WTC11 (cell line): ENCODE measurements at places on chromosomes 3 and 15. TPM values are rescaled to one million over a fixed set of nuclear protein-coding genes. Genes with fewer than 3 reads are reported as not detected.

WDR93 gene
- 0.09 TPM in 1 of 3 replicates, not detected in the others for total RNA-seq

PARP16 gene
- total RNA-seq = 4.7 to 6.2 TPM (median 5.8 TPM) in 3 replicates

ARIH1 gene
- 198 to 206 TPM (median 201 TPM) in 3 replicates for total RNA-seq

PPP1R14D gene
- 0.25 TPM in 1 of 3 replicates, not detected in the others for total RNA-seq

TMEM89 gene
- 0.53 to 0.66 TPM in 2 of 3 replicates, not detected in the other for total RNA-seq

PLAAT1 gene
- total RNA-seq = 3.9 to 5.0 TPM (median 4.8 TPM) in 3 replicates

MFGE8 gene
- total RNA-seq = 719 to 847 TPM (median 814 TPM) in 3 replicates

ATP8B4 gene
- total RNA-seq = 0.23 to 0.37 TPM (median 0.27 TPM) in 3 replicates

GRK7 gene
- not detected in 3 replicates for total RNA-seq

WDR53 gene
- total RNA-seq = 20.0 to 21.4 TPM (median 21.1 TPM) in 3 replicates

CILP gene
- not detected in 3 replicates for total RNA-seq

- peaks cover 63% of the 10 kb centered on the region for H3K4me1 ChIP-seq
- peaks cover 96% of the 10 kb centered on the region for H3K27me3 ChIP-seq
- H3K36me3 ChIP-seq = no peaks in the 10 kb centered on the region
Measured at GRCh38 chr3:184568924-184569829, 7.6 kb downstream of the EPHB3 start.

DNA sequence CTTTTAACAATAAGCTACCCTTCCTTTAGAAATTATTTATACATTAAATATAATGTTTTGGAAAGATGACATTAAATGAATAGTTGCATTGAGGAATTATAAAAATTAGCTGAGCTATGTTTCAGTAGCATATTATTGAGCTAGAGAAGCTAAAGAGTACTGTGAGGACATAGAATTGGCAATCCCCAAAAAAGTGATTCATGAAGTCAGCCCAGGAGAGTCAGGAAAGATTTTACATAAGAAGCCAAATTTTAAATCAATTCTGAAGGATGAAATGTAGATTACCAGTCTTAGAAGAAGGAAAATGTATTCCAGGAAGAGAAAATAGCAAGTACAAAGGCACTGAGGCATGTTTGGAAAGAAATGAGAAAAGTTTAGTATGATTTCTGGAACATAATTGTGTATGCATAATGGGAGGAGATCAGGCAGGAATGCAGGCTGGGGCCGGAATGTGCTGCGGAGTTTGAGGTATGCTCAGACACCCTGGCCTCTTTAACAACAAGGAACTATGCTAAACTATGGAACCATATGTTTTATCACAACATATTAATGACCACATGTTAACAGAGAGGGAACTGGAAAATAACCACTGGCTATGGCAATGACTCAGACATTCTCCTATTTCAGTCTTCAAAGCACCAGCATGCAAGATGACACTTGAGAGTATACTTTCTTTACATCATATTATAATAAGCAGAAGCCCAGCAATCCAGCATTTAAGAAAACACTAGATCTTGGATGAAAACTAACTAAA, 103.3 kb upstream of the COL8A1 start:
- no peaks in the 10 kb centered on the region for H3K36me3 ChIP-seq
- H3K27ac ChIP-seq = no peak overlapping the region
- no peak for DNase-seq
- H3K4me1 ChIP-seq = peaks cover 13% of the 10 kb centered on the region

DNA sequence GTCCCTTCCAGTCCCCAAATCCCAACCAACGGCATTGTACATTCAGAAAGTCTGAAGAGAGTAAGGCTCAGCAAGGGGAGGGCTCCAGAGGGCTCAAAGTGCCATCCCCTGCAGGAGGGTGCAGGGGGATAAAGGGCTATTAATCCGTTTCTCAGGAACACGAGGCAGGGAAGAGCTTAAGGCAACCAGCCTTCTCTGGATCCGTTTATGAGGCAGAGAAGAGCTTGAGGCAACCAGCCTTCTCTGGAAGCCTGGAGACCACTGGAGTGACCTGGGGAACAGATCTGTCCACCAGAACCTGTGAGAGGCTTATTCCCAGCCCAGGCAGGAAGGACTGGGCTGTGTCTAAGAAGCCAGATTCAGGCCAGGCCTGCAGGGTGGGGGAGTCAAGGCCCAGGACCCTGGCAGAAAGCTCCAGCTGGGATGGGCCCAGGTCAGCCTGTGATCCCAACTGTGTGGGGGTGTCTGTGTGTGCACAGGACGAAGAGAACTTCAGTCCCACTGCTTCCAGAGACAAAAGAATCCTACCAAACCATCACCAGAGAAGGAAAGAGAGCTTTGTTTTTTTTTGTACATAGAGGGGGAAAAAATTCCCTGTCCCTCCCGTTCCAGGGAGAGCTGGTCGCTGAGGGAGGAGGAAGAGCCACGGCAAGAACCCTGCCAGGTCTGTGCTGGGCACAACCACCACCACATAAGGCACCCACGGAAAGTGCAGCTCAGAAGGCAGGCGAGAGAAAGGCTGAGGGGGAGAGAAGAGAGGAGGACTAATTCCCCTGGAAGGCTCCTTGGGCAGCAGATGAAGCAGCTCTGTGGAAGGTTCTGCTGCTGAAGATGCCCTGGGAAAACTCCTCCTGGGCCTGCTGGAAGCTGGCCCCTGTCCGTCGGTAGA, 1.6 kb upstream of the ULK3 start:
- peaks cover 21% of the 10 kb centered on the region for H3K4me1 ChIP-seq
- H3K4me3 ChIP-seq = peak overlapping the region; percentile 81
- H3K27ac ChIP-seq = peak overlapping the region; percentile 48; the same call in 1 of the 2 replicates
- no peak for DNase-seq
- no peaks in the 10 kb centered on the region for H3K27me3 ChIP-seq
- peaks cover 3% of the 10 kb centered on the region for H3K36me3 ChIP-seq

DNA sequence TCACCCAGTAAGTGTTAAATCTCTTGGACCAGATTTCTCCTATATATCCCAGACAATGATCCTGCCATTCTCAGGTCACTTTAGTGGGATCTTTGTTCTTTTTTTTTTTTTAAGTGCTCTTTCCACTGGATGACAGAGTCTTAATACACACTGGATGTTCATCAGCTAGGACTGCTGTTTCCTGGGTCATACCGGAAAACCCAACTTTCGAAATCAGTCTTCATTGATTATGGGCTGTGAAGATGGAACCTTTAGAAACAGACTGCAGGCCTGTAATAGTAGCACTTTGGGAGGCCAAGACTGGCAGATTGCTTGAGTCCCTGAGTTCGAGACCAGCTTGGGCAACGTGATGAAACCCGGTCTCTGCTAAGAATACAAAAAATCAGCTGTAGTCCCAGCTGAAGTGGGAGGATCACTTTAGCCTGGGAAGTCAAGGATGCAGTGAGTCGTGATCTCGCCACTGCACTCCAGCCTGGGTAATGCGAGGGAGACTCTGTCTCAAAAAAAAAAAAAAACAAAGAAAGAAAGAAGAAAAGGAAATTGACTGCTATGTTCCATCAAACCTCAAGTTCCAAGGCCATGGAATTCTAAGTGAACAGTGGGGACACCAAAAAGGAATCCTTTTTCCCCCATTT, 2.3 kb downstream of the EOGT start:
- peak overlapping the region; percentile 94 for H3K27ac ChIP-seq
- H3K36me3 ChIP-seq = peaks cover 25% of the 10 kb centered on the region
- peaks cover 3% of the 10 kb centered on the region; the same call in 1 of the 2 replicates for H3K27me3 ChIP-seq
- H3K4me1 ChIP-seq = peaks cover 68% of the 10 kb centered on the region
- DNase-seq = no peak

DNA sequence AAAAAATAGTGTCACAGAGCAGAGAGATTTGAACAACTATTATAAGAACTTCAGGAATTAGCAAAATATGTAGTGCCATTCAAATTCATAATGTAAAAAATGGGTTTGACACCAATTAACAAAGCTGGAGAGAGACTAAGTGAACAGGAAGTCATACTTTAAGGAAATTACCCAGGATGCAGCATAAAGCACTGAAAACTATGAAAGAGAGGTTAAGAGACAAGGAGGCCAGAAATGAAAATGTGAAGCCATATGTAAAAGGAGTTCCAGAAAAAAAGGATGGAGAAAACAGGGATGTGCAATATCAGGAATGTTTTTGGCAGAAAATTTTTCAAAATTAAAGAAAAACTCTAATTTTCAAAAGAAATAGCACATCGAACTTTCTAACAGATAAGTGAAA, 57.6 kb downstream of the SLCO2A1 start:
- peaks cover 18% of the 10 kb centered on the region for H3K4me1 ChIP-seq
- DNase-seq = no peak
- no peak overlapping the region for H3K27ac ChIP-seq
- peaks cover 5% of the 10 kb centered on the region for H3K36me3 ChIP-seq
- H3K27me3 ChIP-seq = no peaks in the 10 kb centered on the region; the same call in 1 of the 2 replicates

GRCh38 chr3:130857336-130858026, 36.4 kb upstream of the ATP2C1 start:
- H3K4me3 ChIP-seq = no peak overlapping the region
- no peak overlapping the region for H3K27ac ChIP-seq
- no peaks in the 10 kb centered on the region for H3K4me1 ChIP-seq
- no peak for DNase-seq

DNA sequence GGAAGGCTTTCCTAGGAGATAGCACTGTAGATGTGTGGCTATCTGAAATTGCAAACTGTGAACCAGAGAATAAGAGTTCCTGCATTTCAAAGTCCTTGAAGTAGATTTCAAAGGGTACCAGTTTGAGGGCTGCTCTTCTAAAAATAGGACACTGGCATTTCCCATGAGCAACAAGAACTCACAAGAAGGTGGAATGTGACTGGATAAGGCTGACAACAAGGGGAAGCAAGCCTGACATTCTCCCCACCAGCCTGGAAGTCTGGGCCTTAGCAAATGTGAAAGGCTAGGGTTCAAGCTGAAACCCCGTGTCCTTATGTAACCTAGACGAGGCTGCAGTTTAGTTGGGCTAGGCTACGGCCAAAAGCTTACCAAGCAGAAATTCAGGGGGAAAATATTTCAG, 18.7 kb upstream of the TJP1 start:
- no peak overlapping the region for H3K4me3 ChIP-seq
- DNase-seq = no peak
- no peak overlapping the region for H3K27ac ChIP-seq

- H3K27me3 ChIP-seq = no peaks in the 10 kb centered on the region
- H3K4me3 ChIP-seq = no peak overlapping the region
Measured at GRCh38 chr3:107644631-107645030, 121.9 kb downstream of the BBX start.

- no peak for DNase-seq
- H3K36me3 ChIP-seq = peaks cover 32% of the 10 kb centered on the region
- no peaks in the 10 kb centered on the region for H3K4me1 ChIP-seq
- H3K27ac ChIP-seq = no peak overlapping the region
Measured at GRCh38 chr3:8020047-8020841, 481.4 kb upstream of the LMCD1 start.

DNA sequence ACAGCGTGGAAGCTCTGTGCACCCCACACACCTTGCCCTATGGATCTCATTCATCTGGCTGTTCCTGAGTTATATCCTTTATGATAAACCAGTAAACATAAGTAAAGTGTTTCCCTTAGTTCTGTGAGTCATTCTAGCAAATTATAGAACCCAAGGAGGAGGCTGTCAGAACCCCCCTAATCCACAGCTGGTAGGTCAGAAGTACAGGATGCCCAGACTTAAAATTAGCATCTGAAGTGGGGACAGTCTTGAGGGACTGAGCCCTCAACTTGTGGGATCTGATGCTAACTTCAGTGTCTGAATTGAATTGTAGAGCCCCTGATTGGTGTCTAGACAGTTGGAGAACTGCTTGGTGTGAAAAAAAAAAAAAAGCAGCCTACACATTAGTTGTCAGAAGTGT, 75.1 kb downstream of the B3GNT5 start:
- H3K27ac ChIP-seq = no peak overlapping the region
- no peak for DNase-seq
- H3K36me3 ChIP-seq = no peaks in the 10 kb centered on the region
- no peak overlapping the region for H3K4me3 ChIP-seq
- no peaks in the 10 kb centered on the region for H3K27me3 ChIP-seq

DNA sequence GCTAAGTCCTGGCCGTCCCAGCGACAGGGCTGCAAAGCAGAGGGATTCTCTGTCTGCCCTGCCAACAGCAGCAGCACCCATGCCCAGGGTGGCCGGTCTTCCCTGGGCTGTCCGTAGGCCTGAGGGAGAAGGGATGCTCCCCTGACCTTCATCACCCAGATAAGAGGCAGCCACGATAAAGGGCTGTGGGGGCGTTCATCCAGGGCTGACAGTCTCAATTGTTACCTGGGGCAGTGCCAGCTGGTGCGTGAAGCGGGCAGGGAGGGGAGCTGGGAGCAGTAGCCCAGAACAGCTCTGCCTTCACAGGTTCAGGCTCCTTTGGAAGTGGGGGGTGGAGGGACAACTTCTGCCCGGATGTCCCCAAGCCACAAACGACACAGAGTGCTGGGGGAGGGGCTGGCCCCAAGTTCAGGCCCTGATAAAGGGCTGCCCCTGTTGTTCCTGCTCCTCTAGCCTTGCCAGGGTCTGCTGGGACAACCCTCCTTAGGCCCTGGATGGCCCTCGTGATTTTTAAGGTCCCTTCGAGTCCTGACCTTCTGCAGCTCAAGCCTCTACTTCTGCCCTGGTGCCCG, 94.7 kb downstream of the RAB11A start:
- H3K27ac ChIP-seq = no peak overlapping the region
- no peak for DNase-seq
- H3K36me3 ChIP-seq = no peaks in the 10 kb centered on the region
- no peaks in the 10 kb centered on the region; the same call in 1 of the 2 replicates for H3K27me3 ChIP-seq

- H3K27ac ChIP-seq = no peak overlapping the region
- H3K27me3 ChIP-seq = peaks cover 8% of the 10 kb centered on the region; the same call in 1 of the 2 replicates
- DNase-seq = no peak
- H3K4me1 ChIP-seq = peaks cover 52% of the 10 kb centered on the region
Measured at GRCh38 chr15:71110405-71111180, 4.7 kb upstream of the THSD4 start.

- H3K27ac ChIP-seq = no peak overlapping the region
- peaks cover 3% of the 10 kb centered on the region; the same call in 1 of the 2 replicates for H3K27me3 ChIP-seq
- H3K36me3 ChIP-seq = no peaks in the 10 kb centered on the region
- DNase-seq = no peak
Measured at GRCh38 chr3:24594161-24594560, 99.5 kb upstream of the THRB start.

DNA sequence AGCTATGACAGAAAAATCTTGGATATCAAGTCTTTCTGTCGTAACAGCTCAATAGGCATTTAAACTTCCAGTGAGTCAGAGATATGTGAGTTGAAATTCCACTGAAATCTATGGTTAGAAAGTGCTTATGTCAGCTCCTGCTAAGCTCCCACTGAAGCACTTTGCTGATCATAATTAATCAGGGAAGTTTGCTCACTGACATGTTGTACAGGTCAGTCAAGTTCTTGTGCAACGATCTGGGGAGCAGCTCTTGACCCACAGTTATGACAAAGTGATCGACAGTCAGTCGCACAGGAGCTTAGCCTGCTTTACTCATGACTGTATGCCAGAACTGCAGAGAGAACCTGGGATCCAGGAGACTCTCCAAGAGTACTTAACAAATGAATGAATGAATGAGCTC, 453.5 kb downstream of the SOX2 start:
- H3K4me1 ChIP-seq = peaks cover 5% of the 10 kb centered on the region; the same call in 1 of the 2 replicates
- no peaks in the 10 kb centered on the region for H3K27me3 ChIP-seq
- no peak overlapping the region for H3K4me3 ChIP-seq
- no peak for DNase-seq

GRCh38 chr3:10945683-10946287, 46.8 kb upstream of the SLC6A1 start:
- no peaks in the 10 kb centered on the region for H3K36me3 ChIP-seq
- H3K4me3 ChIP-seq = no peak overlapping the region
- no peaks in the 10 kb centered on the region; the same call in none of the 2 replicates for H3K27me3 ChIP-seq
- peaks cover 2% of the 10 kb centered on the region; the same call in 1 of the 2 replicates for H3K4me1 ChIP-seq
- peak; percentile 93 for DNase-seq
